LNCaP clone FGC (cell line): ENCODE measurements at places on chromosomes 13 and 19.

- no peak for DNase-seq
Observed at GRCh38 chr13:98794498-98794897, 42.0 kb upstream of the SLC15A1 start.

GRCh38 chr19:3707868-3708206 is 347 bp upstream of the TJP3 start:
- no peak for DNase-seq

DNA sequence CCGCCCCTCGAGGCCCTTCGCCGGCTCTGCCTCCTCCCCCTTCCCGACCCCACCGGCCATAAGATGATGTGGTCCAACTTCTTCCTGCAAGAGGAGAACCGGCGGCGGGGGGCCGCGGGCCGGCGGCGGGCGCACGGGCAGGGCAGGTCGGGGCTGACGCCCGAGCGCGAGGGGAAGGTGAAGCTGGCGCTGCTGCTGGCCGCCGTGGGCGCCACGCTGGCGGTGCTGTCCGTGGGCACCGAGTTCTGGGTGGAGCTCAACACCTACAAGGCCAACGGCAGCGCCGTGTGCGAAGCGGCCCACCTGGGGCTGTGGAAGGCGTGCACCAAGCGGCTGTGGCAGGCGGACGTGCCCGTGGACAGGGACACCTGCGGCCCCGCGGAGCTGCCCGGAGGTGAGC is 1.4 kb downstream of the CACNG6 start:
- no peak for DNase-seq

GRCh38 chr19:51573331-51573730 is 2.2 kb downstream of the ZNF175 start:
- DNase-seq = no peak

- DNase-seq = no peak
Observed at GRCh38 chr13:46728777-46729176, 68.2 kb downstream of the ESD start.

DNA sequence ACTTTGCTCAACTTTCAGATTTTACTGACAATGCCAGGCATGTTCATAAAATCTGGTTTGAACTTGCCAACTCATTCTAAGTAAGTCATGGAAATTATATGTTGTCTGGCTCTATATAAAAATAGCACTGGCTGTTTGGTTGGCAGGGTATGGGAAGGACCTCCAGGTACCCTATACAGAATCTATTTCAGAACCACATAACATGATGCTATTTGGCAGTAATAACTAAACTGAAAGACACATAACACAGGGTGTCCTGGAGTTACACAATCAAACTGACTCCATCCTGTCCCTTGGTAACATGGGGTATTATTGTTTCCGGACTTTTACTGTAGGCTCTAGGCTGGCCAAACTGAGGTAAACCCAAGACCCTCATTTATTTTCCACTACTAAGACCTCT is 248.8 kb downstream of the RGCC start:
- no peak for DNase-seq

GRCh38 chr13:71871176-71871754 is 4.3 kb upstream of the DACH1 start:
- no peak for DNase-seq

GRCh38 chr13:40665126-40666044 is 1.1 kb downstream of the FOXO1 start:
- no peak for DNase-seq

DNA sequence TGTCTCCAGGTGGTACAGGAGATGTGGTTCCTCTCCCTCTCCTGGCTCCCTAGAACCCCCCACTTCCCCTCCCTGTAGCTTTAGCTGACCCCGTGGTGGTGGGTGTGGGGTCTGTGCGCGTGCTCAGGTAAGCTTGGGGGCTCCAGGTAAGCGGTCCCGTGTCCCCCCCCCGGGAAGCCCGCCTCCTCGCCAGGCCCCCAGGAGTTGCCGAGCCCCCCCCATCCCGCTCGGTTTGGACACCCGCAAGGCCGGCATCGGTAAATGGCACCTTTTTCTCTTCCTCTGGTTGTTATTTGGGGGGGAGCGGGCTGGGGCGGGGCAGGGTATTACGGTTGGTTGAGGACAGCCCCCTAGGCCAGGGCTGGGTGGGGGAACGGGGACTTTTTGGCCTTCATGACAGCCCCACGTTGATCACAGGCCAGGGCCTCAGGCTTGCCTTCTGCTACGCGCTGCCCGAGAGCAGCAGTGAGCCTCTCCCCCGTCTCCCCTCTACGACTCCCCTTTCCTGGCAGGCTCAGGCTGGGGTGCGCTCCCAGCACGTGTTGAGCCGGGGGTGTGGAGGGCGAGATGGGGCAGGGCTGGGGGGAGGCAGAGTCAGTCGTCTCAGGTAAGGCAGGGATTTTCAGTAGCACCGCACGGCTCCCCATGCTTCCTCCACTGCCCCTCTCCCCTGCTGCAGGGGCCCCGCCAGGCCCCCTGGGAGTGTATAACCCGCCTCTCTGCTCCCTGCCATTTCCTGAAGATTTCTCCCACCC is 10.7 kb upstream of the LIN7B start:
- no peak for DNase-seq

GRCh38 chr13:50679321-50679720 is 164.2 kb downstream of the DLEU7 start:
- DNase-seq = no peak

DNA sequence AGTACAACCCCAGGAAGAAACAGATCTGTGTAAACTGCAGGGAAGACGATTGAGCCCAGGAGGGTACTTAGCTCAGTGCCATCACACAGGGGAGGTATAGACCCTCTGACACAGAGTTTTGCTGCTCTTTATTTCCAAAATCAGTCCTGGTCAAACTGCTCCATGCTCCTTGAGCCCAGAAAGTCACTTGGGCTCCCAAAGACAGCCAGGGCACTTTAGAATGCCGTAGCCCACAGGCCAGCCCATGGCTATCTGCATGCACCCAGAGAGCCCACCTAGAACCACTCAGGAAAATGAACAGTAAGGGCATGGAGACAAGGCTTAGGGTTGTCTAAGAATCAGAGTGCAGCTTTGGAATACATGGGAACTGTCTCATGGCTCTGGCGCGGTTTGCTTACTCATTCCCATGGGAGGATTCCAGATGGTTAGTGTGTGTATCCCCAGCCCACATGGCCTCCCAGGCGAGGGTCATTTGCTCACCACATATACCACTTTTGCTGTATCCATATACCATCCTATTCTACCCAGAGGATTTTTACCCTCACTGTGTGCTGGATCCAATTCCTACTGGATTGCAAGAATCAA is 14.7 kb upstream of the PDCD5 start:
- no peak for DNase-seq

DNA sequence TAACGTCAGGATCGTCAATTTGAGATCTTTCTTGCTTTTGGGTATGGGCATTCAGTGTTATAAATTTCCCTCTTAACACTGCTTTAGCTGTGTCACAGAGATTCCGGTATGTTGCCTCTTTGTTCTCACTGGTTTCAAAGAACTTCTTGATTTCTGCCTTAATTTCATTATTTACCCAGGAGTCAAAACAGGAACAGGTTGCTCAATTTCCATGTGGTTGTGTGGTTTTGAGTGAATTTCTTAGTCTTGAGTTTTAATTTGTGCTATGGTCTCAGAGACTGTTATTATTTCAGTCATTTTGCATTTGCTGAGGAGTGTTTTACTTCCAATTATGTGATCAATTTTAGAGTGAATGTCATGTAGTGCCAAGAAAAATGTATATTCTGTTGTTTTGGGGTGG is 153.1 kb downstream of the PCDH17 start:
- no peak for DNase-seq

DNA sequence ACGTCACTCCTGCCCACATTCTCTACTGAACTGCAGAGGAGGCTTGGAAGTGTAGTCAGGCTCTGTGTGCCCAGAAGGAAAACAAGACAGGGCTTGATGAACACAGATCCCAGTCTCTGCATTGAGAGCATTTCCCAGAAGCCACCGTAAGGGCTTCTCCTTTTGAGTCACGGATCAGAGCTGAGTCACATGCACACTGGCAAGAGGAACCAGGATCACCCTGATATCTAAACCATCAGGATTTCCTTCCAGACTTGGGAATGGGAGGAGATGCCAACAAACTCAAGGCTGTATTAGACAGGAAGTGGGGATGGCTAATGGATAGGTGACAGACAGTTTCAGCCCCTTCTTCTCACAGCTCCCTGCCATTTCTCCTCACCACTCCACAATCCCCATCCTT is 17.7 kb upstream of the FBXO17 start:
- no peak for DNase-seq

GRCh38 chr13:44305917-44306370 is 67.7 kb upstream of the SERP2 start:
- DNase-seq = no peak

GRCh38 chr19:48351341-48351752 is 12.4 kb downstream of the TMEM143 start:
- DNase-seq = no peak

DNA sequence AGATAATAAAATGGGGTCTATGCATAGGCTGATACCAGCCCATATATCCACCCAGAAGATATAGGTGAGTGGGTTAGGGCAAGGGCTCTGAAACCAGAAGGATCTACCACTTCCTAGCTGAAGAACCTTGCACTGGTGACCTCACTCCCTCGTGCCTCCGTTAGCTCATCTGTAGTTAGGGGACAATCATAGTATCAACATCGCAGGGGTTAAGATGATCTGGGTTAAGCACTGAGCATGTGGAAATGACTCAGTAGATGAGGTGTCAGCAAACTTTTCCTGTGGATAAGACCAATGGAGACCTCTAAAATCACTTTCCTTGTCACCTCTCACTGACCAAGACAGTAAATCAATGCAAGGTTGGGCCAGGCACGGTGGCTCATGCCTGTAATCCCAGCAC is 30.5 kb downstream of the TNFSF14 start:
- no peak for DNase-seq

GRCh38 chr13:21615427-21615826 is 11.5 kb upstream of the MICU2 start:
- DNase-seq = no peak

DNA sequence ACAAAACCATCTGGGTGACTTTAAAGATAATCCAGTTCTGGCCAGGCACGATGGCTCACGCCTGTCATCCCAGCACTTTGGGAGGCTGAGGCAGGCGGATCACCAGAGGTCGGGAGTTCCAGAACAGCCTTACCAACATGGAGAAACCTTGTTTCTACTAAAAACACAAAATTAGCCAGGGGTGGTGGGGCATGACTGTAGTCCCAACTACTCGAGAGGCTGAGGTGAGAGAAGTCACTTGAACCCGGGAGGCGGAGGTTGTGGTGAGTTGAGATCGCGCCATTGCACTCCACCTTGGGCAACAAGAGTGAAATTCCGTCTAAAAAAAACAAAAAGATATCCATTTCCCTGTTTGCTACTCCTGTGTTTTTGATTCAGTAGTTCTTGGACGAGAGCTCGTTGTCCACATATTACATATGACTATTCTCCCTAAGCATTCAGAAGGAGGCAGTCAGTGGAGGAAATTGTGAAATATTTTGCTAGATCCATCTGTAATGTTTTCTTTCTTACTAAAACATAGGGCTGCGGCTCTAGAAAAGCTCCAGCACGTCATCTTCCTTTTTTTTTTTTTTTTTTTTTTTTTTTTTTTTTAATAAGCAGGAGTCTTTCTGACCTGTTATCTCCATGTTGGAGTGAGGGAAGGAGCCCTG is 33.6 kb downstream of the ZNF701 start:
- no peak for DNase-seq

DNA sequence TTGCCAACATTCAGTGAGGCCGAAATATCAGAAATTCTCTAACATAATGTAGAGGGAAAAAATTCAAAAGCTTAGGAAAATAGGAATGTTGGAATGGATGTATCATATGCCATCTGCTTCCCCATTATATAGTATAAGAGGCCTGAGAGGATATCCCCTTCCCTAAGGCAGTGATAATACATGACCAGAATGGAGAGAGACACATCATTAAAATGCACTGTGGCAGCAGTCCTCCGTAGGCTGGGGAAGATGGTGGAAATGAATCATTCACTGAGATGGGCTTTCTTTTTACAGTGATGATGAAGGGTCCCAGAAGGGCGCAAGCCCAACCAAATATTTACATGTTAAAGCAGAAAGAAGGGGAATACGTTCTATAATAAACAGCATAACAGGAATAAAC is 799.1 kb upstream of the SPRY2 start:
- DNase-seq = no peak

GRCh38 chr19:2627855-2628254 is 74.6 kb downstream of the GNG7 start:
- no peak for DNase-seq

DNA sequence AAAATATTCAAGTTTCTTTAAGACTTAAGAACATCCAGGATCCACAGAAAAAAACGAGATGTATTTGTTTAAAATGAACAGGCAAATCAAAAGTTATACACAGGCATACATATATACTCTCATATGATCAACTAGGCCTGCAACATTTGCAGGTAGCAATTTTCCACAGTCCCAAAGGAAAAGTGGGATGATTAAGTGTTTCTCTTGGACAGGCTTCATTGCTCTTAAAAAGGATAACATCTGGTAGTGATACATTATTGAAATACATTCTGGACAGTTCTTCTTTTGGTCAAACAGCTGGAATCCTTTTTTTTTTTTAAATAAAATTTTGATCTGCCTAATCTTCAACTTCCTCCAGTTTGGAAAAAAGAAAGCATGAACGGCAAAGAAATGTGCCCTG is 114.8 kb upstream of the TDRD3 start:
- DNase-seq = no peak

- DNase-seq = no peak
Observed at GRCh38 chr19:51572908-51573307, 1.8 kb downstream of the ZNF175 start.

DNA sequence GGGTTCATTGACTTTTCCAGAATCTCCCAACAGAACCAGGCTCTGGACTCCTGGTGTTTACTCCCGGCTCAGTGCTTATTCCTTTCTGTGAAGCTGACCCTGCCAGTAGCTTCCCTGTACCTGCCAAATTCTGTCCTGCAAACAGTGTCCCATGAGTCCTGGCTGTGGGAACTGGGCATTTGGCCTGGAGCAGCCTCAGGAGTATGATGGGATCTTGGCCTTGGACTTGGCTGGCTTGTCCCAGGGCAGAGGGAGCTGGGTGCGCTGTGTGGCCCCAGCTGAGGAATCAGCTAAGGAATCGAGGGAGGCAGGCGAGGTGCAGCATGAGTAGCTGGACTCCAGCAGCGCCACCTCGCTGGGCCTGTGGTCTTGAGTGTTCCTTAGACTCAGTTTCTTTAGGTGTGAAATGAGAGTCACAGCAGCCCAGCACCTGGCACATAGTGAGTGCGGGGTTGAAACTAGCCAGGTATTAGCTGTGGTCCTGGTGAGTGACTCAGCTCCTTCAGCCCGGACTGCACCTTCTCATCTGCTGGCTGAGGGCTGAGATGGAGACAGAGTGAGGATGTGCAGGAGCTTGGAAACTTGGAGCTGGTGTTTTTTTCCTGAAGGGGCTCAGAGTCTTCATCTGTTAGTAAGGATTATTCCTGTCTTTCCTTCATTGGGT is 10.4 kb downstream of the CLASRP start:
- DNase-seq = peak; percentile 77

DNA sequence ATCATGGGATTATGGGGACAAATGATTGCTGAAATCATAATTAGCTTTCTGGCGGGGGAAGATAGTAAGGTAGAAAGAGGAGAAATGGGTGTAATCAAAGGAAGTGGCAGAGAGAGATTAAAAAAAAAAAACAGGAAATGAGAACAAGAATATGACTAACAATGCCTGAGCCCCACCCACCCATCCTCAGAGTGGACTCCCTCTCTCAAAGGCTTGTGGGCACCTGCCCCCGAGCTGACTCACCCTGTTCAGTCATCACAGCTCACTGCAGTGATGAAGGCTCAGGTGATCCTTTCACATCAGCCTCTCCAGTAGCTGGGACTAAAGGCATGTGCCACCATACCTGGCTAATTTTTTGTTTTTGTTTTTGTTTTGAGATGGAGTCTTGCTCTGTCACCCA is 26.4 kb upstream of the TPT1 start:
- DNase-seq = no peak
